Stimulated activated naive CD4-positive, alpha-beta T cell (primary cell): ENCODE measurements at places on chromosomes 16 and 17.

DNA sequence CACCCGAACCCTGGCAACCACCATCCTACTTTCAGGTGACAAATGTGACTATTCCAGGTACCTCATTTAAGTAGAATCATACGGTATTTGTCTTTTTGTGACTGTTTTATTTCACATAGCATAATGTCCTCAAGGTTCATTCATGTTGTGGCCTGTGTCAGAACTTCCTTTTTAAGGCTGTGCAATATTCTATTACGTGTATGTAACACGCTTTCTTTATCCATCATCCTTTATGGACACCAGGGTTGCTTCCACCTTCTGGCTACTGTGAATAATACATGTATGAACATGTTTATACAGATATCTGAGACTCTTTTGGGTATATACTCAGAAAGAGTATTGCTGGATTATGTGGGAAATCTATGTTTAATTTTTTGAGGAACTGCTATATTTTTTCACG is 28.7 kb upstream of the RSL1D1 start:
- DNase-seq: no peak

DNA sequence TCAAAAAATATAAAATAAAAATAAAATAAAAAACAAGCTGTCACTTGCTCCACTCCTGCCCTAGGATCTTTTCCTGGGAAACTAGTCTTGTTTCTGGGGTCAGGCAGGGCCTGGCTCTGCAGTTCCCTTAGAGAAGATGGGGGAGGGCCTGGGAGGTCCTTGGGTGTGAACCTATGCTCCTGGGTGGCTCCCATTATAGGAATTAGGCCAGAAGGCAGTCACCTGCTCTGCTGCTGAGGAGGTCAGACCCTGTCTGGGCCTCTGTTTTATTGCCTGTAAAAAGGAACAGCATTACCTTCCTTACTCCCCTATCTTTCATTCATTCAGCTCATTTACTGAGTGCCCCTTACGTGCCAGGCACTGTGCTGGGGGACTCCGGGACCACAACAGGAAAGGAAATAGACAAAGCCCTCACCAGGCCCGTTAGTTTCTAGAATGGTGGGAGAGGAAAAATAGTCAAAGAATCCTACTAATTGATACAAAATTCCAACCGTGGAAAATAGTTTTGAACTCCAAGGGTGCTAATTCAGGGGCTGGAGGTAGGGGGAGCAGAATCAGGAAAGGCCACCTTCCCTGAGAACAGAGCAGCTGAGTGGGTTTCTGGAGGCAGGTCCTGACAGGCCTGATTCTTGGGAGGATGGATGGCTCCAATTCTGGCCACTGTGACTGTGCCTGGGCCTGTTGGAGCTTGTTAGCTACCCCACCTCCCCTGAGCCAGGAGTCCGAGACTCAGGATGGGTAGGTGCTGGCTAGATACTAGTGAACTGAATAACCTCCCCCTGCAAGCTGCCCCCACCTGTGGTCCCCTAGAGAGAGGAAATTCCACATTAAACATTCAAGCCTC is 1.3 kb upstream of the SLC46A1 start:
- DNase-seq: no peak

- DNase-seq: no peak
Observed at GRCh38 chr16:5551909-5552308, 454.3 kb upstream of the EEF2KMT start.

DNA sequence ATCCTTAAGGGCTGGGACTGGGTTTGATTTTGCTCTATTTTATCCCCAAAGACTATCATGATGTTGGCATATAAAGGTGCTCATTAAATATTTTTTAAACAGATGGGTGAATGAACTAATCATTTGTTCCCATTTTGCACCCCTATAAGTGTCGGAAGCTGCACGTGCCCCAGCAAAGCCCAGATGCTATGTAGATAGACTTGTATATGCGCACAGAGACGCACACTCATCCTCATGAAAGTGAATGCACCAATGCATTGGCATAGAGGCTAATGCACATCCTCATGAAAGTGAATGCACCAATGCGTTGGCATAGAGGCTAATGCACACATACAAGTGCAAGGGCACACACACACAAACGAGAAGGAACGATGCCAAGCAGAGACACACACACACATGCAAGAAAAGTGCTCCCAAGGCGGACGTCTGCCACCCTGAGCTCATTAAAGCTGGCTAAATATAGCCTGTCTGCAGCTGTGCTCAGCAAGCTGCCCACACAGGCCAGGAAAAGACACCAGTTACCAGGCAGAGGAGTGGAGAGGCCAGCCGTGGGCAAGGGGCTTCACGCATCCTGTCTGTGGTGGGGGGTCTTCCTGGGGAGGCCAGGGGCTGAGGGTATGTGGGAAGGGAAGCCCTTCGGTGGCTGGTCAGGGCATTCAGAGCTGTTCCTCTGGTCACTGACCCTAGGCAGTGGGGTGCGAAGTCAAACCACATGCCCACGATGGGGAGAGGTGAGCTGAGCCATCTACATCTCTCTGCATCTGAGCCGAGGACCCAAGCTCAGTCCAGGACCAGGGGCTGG is 52.6 kb downstream of the PIMREG start:
- no peak for DNase-seq

GRCh38 chr17:6356562-6356961 is 78.4 kb downstream of the AIPL1 start:
- DNase-seq: no peak

- DNase-seq: no peak
Observed at GRCh38 chr17:8046929-8047768, 8.3 kb downstream of the ALOX15B start.

- DNase-seq: no peak
Observed at GRCh38 chr17:46010597-46011186, 11.6 kb downstream of the STH start.

DNA sequence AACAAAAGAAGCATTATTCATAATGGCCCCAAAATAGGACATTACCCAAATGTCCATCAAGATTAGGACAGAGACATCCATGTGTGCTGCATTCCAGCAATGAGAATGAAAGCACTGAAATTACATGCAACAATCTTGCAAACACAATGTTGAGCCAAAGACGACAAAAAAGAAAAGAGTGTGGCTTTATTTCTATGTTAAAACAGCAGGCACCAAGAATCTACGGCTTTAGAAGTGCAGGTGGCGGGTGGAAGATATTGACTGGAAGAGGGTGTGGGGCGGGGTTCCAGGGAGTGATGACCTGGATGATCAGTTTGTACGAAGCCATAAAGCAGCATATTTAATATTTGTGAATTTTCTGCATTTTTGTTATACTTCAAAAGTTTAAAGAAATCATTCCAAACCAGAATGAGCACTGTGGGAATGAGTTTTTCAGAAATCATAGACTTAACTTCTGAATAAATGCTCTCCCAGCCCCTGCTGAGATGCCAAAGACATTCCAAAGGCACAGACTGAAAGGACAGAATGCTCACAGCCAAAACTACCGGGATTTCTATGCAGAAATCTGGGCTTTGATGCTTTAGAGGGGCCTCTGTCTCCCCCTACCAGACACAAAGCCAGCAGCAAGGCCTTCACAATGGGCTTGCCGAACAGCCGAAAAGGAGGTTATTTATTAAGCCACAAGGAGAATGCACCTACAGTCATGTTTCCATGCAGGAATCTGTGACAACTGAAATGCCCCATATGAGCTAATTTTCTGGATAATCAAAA is 361.6 kb downstream of the GRIN2A start:
- no peak for DNase-seq

DNA sequence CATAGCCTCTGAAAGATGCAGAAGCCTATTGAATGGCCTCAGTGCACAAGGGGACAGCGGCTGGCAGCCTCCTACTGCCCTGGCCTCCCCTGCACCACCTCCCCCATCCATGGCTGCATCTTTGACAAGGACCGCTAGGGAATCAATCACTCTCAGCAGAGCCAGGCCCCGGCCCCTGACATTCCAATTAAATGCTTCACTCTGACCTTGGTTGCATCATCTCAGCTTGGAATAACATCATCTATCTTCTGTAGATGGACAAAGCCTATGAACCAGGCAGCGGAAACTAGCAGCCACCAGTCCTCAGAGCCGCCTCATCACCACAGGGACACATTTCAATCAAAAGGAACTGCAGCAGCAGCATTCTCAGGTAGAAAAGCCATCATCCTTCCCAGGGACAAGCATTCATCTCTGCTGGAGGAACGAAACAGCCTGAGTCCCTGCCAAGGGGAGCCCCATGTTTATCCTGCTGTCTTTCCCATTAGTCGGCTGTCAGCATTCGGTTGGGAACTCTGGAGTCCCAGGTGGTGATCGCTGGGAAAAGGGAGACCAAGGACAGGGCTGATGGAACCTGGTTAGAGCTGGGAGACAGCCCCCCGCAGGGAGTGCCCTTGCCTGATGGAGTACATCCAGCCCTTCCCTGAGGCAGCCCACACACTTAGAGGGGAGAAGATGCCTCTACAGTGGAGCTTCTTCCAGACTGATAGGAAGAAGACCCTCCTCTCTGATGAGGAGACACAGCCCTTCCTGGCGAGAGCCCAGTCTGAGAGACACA is 11.5 kb upstream of the TMEM132E start:
- DNase-seq: no peak

DNA sequence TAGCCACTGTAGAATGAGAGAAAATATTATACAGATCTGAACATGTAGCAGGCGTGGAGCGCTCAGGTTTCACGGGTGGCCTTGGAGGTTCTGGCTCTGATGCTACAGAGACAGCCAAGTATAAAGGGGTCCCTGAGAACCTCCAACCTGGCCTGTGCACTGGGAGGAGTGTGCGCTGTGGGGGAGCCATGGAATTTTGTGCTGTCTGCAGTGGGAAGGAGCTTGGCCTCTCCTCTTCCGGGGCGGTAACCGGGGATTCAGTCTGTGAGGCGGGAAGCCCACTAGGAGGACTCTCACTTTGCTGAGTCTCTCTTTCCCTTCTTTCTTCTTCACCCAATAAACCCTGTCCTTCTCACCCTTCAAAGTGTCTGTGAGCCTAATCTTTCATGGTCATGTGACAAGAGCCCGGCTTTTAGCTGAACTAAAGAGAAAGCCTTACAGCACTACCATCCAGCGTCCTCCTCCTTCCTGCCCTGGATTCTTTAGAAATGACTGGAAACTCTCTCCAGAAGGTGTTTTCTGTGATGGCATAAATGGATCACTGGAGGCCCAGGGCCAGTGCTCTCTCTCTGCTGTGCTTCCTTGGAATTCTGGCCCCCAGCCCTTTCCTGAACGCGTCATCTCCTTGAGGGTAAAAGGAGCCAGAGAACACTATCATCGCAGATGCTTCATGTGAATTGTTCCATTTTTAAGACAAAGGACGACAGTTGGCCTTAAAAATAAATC is 232.1 kb upstream of the CACNG5 start:
- no peak for DNase-seq

- DNase-seq: no peak
Observed at GRCh38 chr17:17358060-17358751, 55.0 kb downstream of the NT5M start.

- DNase-seq: no peak
Observed at GRCh38 chr16:74252329-74252728, 44.3 kb upstream of the PSMD7 start.

- DNase-seq: no peak
Observed at GRCh38 chr17:45101546-45101882, 30.8 kb downstream of the PLCD3 start.

GRCh38 chr16:51390877-51391276 is 239.8 kb upstream of the SALL1 start:
- no peak for DNase-seq

- DNase-seq: no peak
Observed at GRCh38 chr16:82152196-82152595, 17.8 kb downstream of the MPHOSPH6 start.

DNA sequence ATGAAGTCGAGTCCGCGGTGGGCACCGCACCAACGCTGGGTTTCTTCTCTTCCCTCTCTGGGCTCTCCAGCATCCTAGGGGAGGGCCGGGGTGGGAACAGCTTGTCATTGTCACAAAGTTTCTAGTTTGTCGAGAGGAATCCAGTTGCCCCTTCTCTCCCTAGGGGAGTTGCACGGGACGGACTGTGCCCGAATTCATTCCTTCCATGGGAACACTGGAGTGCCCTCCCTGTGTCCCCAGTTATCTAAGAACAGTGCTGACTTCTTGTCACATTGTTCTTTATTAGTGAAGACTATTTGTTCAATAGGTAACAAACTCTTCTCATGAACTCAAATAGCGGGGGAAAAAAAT is 1.2 kb downstream of the KLHL36 start:
- no peak for DNase-seq

DNA sequence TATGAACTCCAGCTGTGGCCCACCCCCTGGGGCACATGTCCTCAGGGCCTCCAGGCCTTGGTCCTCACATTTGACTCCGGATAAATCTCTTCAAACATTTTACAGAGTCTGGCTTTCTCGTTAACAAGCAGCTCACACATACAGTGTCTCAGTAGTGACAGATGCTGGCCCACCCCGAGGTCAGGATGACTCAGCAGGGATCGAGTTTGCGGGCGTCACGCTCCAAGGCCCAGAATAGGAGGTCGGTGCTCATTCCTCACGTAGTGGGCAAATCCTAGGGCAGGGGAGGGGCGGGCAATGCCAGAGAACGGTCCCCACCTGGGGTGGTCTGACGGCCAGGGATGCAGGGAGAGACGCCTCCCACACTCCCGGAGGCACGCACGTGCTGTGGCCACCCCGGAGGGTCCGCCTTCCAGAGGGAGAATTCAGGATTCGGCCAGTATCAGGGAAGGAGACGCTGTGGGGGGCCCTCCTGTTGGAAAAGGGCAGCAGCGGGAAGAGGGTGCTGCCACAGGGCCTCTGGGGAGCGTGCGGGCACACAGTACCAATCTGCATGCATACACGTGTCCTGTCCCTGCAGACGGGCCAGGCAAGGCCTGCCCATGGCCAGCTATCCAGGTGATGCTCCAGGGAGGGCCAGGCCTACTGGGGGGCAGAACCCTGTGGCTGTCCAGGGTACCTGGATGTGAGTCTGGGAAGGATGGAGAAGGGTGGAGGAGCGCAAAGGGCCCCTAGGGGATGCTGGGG is 8.6 kb downstream of the SLC7A5 start:
- DNase-seq: no peak

DNA sequence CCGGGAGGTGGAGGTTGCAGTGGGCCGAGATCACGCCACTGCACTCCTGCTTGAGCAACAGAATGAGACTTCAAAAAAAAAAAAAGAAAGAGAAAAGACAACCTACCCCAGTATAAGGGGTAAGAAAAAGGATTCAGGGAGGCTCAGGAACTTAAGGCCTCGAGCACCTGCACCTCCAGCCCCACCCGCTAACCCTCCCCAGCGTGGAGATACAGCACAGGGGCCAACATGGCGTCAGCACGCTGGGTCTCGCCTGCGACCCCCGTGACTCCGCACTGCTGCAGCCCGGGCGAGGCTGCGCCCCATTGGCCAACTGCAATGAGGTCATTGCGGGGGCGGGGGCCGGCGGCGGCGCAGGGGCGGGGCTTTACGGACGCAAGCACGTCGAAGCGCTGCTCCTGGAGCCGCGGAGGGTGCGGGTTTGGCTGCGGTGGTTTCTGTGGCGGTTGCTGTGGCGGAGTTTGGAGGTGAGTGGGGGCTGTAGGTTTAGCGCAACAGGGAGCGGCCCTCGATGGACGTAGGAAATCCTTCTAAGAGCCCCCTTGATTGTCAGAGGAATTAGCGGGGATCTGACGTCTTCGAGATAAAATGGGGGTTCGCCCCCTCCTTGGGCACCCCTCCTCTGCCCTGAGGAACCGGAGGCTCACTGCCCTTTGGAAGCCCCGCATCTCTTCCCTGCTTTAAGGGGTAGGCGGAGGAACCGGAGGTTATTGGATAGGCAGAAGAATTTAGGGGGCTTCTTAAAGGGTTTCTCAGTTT is at the start of gene ATP6V0A1:
Gene ATP6V0A1 (plus strand): TSS at position 382 of the 759 bp plus-strand sequence. CDS start 2,017 bp downstream, outside the sequence.
- DNase-seq: peak; percentile 72
